Activated T-helper 2 cell treated with anti-CD3 and anti-CD28 coated beads, Interferon-gamma antibody, Interleukin-2, Interleukin-4, amounts not matched to agents 10 μg/mL and 5 μg/mL and 100 μg/mL, durations not matched to agents 14 hours and 24 hours and 36 hours (primary cell): ENCODE measurements at places on chromosomes 12 and 14. TPM values are rescaled to one million over a fixed set of nuclear protein-coding genes. Genes with fewer than 3 reads are reported as not detected.

- no peak overlapping the region for H3K4me3 ChIP-seq
- no peaks in the 10 kb centered on the region for H3K27me3 ChIP-seq
- no peaks in the 10 kb centered on the region for H3K36me3 ChIP-seq
- no peak for DNase-seq
- H3K4me1 ChIP-seq = no peaks in the 10 kb centered on the region
Observed at GRCh38 chr14:74176400-74176793, 62.9 kb upstream of the VSX2 start.

- H3K27me3 ChIP-seq = no peaks in the 10 kb centered on the region
- H3K4me3 ChIP-seq = no peak overlapping the region
- H3K36me3 ChIP-seq = no peaks in the 10 kb centered on the region
Observed at GRCh38 chr12:114952573-114953271, 268.7 kb upstream of the TBX3 start.

LALBA gene
- total RNA-seq = not detected in 2 replicates

GRCh38 chr12:130336723-130337487, 782 bp upstream of the PIWIL1 start:
- H3K27ac ChIP-seq = no peak overlapping the region
- H3K4me3 ChIP-seq = no peak overlapping the region
- no peak for DNase-seq
- peaks cover 18% of the 10 kb centered on the region for H3K27me3 ChIP-seq

GRCh38 chr12:29702972-29703371, 80.8 kb downstream of the TMTC1 start:
- DNase-seq = no peak
- H3K27ac ChIP-seq = no peak overlapping the region
- no peaks in the 10 kb centered on the region for H3K4me1 ChIP-seq

GRCh38 chr14:99274346-99275221, 2.6 kb upstream of the BCL11B start:
- H3K4me3 ChIP-seq = peak overlapping the region; percentile 94
- H3K27me3 ChIP-seq = peaks cover 22% of the 10 kb centered on the region
- H3K36me3 ChIP-seq = peaks cover 8% of the 10 kb centered on the region
- peaks cover 28% of the 10 kb centered on the region for H3K4me1 ChIP-seq
- peak overlapping the region; percentile 96 for H3K27ac ChIP-seq
- no peak for DNase-seq
